ENCODE measurements at places on chromosomes 2 and 18.

- no peak for DNase-seq
Measured at GRCh38 chr2:189000221-189000620, 26.0 kb downstream of the COL3A1 start.

- DNase-seq = no peak
Measured at GRCh38 chr18:26656944-26657536, 108.7 kb upstream of the KCTD1 start.

DNA sequence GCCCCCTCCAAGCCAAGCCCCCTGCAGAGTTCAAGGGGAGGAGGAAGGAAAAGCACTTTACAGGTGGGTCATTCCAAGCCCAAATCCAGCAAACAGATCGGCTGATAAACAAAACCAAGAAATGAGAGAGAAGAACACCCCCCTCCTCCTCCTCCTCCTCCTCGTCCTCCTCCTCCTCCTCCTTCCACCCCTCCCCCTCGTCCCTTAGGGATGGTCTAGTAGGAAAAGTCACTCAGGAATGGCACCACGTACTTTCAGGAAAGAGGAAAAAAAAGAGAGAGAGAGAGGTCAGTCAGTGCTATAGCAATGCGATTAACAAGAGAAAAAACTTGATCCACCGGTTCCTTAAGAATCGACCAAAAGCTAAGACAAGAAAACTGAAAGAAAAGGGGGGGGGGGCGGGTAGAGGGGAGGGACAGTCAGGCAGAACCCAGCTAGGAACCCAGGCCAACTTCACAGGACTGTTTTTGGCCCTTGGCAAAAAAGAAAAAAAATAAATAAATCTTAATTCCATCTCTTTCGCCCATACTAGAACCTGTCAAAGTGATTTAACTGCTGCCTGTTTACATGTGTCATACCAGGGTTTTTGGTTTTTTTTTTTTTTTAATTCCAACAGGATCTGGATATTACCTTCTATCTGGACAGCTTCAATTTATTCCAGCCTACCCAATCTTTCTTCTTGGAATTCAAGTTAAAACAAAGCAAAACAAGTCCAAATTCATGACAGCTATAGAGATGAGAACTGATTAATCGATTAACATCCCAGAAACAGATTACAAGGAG is 906 bp downstream of the IKZF2 start:
- DNase-seq = no peak

DNA sequence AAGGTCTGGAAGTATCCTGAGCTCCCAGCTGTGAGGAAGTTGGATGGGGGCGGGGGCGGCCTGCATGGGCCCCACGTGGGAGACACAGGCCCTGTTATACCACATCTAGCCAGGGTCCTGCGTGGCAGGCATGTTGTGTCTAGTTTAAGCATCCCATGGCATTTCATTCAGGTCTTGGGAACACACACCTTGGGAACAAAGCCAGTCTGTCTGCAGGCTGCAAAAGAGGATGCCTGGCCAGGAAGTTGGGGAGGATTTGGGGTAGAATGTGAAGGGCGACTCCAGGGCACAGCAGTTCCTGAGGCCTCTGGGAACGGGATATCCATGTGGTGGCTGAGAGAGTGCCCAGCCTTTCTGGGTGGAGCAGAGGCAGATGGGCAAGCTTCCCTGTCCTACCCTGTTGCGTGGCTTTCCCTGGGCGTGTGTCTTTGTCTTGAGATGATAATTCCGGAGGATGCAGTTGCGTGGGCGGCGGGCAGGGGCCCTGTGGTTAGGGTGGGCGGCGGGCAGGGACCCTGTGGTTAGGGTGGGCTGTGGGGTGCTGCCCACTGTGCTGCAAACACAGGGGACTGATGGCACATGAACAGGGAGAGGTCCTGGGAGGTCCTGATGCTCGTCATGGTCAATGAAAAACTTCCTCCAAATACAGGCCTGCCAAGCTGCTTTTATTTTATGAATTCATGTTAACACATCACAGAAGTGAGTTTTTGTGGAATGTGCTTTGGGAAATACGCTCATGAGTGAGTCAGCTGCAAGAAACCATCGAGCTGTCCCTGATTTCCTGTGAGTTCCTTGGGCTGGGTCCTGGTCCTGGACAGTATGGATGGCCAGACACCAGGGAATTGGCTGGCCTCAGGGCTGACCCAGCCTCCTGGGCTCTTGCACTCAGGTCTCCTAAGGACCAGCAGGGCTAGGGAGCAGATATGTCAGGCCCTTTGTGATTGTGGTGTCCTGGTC is 90.0 kb upstream of the HS6ST1 start:
- DNase-seq = no peak

DNA sequence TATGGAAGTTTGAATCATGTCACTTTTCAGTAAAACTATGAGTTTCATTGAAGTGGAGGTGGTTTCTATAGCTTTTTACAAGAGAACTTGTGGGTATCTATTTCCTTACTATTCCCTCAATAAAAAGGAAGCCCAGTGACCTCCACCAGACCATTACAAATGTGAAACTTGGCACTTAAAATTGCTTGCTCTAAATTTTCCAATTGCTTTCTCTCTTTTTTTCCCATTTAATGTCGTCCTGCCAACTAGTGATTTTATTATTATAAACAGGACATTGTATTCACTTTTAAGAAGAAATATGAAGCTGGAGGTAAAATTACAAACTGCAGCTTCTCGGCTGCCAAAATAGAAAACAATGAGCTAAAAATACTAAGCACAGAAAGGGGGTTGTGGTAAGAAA is 208.2 kb upstream of the ALPP start:
- DNase-seq = no peak

DNA sequence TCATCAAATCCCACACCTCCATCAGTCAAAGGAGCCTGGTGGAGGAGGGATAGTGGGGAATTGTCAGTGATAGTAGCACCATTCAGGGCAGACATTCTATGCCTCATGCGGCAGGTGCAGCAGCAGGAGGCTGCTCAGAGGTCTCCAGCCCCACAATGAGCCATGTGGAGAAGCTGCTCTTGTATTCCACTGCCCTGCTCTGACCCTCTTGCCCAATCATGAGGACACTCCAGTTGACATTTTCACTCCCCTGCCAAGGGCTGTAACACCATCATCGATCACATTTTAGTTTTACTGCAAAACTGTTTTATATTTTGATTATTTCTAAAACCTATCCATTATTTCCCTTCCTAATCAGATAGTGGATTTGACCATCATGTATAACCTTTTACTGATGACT is 487.6 kb upstream of the KLHL29 start:
- DNase-seq = no peak

DNA sequence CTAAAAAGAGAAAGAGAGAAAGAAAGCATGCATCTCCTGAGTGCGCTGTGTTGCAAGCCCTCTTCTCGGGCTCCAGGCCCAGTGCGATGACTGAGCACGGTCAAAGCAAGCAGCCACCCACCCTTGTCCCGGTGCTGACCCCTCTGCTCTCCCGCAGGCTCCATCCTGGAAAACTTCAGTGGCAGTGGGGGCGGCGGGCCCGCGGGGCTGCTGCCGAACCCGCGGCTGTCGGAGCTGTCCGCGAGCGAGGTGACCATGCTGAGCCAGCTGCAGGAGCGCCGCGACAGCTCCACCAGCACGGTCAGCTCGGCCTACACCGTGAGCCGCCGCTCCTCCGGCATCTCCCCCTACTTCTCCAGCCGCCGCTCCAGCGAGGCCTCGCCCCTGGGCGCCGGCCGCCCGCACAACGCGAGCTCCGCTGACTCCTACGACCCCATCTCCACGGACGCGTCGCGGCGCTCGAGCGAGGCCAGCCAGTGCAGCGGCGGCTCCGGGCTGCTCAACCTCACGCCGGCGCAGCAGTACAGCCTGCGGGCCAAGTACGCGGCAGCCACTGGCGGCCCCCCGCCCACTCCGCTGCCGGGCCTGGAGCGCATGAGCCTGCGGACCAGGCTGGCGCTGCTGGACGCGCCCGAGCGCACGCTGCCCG is 252.5 kb downstream of the GLI2 start:
- DNase-seq = no peak

DNA sequence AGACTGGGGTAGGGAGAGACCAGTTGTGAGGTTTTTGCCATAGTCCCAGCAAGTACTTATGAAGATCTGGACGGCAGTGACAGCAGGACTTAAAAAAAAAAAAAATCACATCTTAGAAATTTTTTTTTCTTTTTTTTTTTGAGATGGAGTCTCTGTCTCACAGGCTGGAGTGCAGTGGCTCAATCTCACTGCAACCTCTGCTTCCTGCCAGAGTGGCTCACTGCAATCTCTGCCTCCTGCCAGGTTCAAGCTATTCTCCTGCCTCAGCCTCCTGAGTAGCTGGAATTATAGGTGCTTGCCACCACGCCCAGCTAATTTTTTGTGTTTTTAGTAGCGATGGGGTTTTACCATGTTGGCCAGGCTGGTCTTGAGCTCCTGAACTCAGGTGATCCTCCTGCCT is 22.4 kb upstream of the STAT4 start:
- no peak for DNase-seq

DNA sequence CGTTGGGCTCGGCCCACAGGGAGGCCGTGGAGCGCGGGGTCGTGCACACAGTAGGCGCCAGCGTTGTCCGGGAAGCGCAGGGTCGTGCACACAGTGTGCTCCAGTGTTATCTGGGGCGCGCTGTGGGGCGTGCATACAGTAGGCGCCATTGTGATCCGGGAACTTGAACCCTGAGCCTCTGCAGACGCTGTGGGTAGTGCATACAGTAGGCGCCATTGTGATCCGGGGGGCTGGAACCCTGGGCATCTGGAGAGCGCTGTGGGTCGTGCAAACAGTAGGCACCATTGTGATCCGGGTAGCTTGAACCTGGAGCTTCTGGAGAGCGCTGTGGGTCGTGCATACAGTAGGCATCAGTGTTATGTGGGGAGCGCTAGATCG is 793 bp downstream of the ZNF236 start:
- DNase-seq = no peak

GRCh38 chr18:70523792-70524182 is 234.9 kb downstream of the SOCS6 start:
- no peak for DNase-seq

- DNase-seq = no peak
Measured at GRCh38 chr2:142307086-142307485, 176.3 kb upstream of the LRP1B start.

GRCh38 chr2:74515271-74515980 is 1.2 kb downstream of the TLX2 start:
- no peak for DNase-seq

DNA sequence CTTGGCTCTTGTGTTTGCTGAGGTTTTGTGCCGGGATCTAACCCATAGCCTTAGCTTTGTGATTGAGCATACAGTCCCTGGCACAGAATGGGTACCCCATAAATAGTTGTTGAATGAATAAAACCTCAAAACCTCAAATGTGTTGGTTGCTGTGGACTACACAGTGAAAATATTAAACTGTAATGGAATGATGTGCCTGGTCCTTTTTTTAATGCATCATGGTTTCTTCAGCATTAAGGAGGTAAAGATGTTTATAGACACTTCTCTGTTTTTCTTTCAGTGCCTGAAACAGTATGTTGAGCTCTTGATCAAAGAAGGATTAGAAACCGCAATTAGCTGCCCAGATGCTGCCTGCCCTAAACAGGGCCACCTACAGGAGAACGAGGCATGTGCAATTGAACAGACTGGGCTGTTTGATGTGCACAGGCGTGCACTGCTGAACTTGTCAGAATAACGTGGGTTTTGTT is 97.0 kb downstream of the RNF144A start:
- DNase-seq = peak; percentile 8

- DNase-seq = no peak
Measured at GRCh38 chr18:63293935-63294334, 25.6 kb downstream of the BCL2 start.

GRCh38 chr2:72847534-72848315 is 21.9 kb upstream of the EXOC6B start:
- DNase-seq = no peak

DNA sequence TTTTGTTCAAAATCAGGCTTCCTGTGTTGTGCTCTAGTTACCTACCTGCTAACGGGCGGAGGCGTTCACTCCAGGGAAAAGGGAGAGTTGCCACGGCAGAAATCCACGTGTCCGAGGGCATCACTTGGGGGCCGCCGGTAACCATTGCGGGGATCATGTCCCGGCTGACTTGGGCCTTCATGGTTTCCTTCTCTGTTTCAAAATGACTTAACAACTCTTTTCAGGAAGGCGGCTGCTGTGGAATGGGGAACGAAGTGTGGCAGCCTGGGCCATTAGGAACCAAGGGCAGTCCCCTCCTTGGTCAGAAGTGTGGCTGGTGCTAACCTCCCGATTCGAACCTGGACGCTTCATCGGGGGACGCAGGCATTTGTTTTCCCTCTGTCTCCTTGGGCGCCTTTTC is 56.8 kb downstream of the INPP5D start:
- no peak for DNase-seq

- DNase-seq = no peak
Measured at GRCh38 chr2:23055251-23055650, 329.7 kb upstream of the KLHL29 start.

- DNase-seq = no peak
Measured at GRCh38 chr2:172704072-172704936, 31.3 kb upstream of the RAPGEF4 start.

DNA sequence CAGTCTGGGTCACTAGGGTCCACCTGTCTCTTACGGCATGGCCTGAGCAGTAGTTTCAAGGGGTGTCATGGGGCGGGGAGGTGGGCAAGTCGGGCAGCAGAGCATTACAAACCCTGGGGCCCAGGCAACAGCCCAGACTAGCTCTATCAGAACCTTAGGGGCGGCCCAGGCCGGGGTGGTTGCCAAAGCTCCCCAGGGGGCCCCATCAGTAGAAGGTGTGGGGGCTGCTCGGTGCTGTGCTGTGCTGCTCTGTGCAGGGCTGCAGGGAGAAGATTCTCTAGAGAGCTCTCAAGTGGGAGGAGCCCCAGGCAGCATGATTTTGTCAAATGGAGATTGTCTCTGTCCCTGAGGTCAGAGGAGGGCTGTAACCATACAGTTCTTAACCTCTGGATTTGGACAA is 36.4 kb upstream of the SLC14A1 start:
- no peak for DNase-seq

DNA sequence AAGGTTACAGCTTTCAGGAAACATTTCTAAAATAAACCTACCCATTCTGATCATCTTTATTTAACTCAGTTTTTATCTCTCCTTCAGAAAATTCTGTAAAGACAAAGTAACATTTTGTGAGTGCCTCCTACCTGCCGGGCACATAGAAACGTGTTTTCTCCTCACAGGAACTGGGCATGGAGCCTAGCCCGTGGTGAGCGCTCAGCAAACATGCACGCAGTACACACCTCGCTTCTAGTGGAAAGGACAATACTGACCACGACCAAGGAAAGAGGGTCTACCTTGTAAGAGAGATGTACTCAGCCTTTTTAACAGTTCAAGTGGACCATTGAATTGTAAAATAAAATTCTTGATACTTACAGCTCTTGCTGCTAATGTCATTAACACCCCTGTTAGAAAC is 24.8 kb upstream of the KIDINS220 start:
- no peak for DNase-seq

- no peak for DNase-seq
Measured at GRCh38 chr18:34767601-34768027, 57.5 kb downstream of the DTNA start.

GRCh38 chr2:238231251-238231793 is 8.5 kb downstream of the HES6 start:
- peak; percentile 61 for DNase-seq

GRCh38 chr2:42569883-42570282 is 1.5 kb downstream of the MTA3 start:
- DNase-seq = no peak

- no peak for DNase-seq
Measured at GRCh38 chr2:30232801-30233130, 1.4 kb downstream of the LBH start.

- DNase-seq = no peak
Measured at GRCh38 chr2:134727385-134727784, 8.6 kb upstream of the TMEM163 start.

Data from stimulated activated CD4-positive, alpha-beta T cell treated with anti-CD3 and anti-CD28 coated beads, Interleukin-12 subunit alpha, Interleukin-12 subunit beta, amount 100 ng/mL, for 48 hours (primary cell).